DND-41 (cell line): ENCODE measurements at places on chromosomes 2 and 18.
A peak's percentile ranks its signal among the peaks of the same experiment; 100 is the strongest.

- no peaks in the 10 kb centered on the region for H3K36me3 ChIP-seq
- no peak for DNase-seq
- H3K27me3 ChIP-seq = no peaks in the 10 kb centered on the region
- no peak overlapping the region for H3K4me3 ChIP-seq
- peaks cover 74% of the 10 kb centered on the region for H3K4me1 ChIP-seq
- H3K27ac ChIP-seq = peak overlapping the region; percentile 95
Observed at GRCh38 chr2:68913359-68913758, 39.3 kb downstream of the GKN2 start.

DNA sequence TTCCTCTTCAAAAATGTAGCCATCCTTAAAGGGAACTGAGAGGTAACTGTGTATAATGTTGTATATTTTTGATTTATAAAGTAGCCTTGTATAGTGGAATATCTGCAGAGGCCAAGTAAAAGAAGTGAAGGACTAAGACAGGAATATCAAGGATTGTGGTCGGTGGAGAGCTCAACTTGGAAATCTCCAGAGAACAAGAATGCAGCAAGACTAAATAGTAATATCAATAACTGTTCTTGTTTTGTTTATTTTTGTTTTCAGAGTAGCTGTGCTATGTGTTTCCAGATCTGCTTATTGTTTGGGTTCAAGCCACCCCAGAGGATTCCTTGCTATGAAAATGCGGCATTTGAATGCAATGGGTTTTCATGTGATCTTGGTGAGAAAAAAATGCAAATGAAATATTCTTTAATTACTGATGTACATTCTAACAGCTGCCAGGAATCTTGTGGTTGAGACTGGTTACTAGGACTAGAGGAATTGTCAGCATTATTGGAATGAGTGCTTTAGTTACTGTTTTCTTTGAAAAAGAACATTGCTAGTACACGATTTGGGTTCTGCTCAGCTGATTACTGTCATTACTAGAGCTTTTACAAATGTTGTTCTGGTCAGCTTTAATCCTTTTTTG, 25.0 kb downstream of the FASTKD2 start:
- no peak for DNase-seq
- no peak overlapping the region for H3K4me3 ChIP-seq
- no peak overlapping the region for H3K27ac ChIP-seq
- H3K27me3 ChIP-seq = no peaks in the 10 kb centered on the region
- H3K4me1 ChIP-seq = no peaks in the 10 kb centered on the region

- no peaks in the 10 kb centered on the region for H3K27me3 ChIP-seq
- no peaks in the 10 kb centered on the region for H3K36me3 ChIP-seq
- no peak overlapping the region for H3K27ac ChIP-seq
Observed at GRCh38 chr2:209499069-209499468, 75.2 kb downstream of the MAP2 start.

DNA sequence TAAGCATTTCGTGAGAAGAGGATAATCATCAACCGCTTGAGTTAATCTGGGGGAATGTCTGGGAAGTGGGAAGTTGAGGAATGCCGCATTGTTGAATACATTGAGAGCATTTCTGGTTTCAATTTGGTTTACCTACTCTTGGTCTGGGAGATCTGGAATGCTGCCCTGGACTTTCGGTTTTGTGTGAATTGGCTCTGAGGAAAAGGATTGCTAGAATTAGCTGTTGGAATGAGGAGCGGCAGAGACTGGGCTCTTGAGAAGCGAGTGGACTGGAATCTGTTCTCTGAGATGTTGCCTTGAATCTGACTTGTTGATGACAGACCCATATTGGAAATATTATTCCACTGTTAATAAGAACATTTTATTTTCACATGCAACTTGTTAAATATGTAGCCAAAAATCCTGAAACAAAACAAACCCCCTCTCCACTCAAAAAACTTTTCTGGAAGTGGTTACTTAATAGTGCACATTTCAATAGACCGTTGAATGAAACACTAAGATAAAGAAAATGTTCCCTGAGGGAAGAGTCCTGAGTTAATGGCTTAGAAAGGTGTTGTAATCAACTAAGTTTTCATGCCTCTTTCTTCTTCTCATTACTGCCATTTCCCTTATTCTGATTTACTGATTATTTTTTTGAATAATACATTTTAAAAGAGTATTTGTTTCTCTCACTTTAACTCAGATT, 50.8 kb downstream of the PTPRM start:
- no peak overlapping the region for H3K4me3 ChIP-seq
- H3K36me3 ChIP-seq = no peaks in the 10 kb centered on the region
- H3K4me1 ChIP-seq = no peaks in the 10 kb centered on the region
- DNase-seq = no peak
- no peak overlapping the region for H3K27ac ChIP-seq

DNA sequence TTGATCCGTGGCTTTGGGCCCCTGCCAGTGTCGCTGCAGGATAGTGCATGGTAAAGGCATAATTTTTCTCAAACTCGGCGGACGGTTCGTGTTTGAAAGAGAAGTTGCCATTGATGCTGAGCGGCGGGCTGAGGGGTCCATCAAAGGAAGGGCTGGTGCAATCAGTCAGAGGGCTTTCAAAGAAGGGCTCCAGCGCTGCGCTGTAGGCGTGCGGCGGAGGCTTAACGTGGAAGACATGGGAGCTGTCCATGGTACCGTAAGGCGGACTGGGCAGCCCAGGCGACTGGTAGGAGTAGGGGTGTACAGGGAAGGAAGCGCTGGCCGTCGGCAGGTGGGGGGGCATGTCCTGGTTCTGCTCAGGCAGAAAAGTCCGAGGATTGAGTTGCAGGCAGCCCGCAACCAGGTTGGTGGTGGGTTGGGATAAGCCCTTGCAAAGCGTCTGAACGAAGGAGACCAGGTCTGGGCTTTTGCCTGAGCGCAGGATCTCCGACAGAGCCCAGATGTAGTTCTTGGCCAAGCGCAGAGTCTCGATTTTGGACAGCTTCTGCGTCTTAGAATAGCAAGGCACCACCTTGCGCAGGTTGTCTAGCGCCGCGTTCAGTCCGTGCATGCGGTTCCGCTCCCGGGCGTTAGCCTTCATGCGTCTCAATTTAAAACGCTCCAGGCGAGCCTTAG, 2.3 kb downstream of the NEUROD1 start:
- DNase-seq = peak; percentile 48
- no peak overlapping the region for H3K27ac ChIP-seq
- no peak overlapping the region for H3K4me3 ChIP-seq
- H3K36me3 ChIP-seq = no peaks in the 10 kb centered on the region

DNA sequence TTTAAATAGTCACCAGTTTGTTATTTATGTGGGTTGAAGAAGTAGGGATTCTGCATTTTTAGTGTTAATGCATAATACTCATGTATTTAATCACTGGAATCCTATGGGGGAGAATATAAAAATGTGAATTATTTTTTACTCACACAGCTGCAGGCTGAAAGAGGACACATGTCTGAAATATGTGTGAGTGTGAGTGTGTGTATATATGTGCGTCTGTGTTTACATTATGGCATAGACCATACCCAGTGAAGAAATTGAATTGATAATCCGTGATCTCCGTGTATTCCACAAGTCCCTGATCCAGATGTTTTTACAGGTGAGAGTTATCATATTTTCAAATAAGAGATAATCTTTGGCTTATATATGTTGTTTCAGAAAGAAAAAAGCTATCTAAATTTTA, 225.3 kb downstream of the ICOS start:
- H3K36me3 ChIP-seq = no peaks in the 10 kb centered on the region
- H3K27ac ChIP-seq = no peak overlapping the region
- no peaks in the 10 kb centered on the region for H3K4me1 ChIP-seq
- DNase-seq = no peak
- H3K27me3 ChIP-seq = peaks cover 4% of the 10 kb centered on the region
- H3K4me3 ChIP-seq = no peak overlapping the region

GRCh38 chr2:30756051-30756719, 51.1 kb downstream of the CAPN13 start:
- DNase-seq = no peak
- H3K4me3 ChIP-seq = no peak overlapping the region
- peaks cover 8% of the 10 kb centered on the region for H3K27me3 ChIP-seq
- no peaks in the 10 kb centered on the region for H3K36me3 ChIP-seq
- no peak overlapping the region for H3K27ac ChIP-seq

- no peak for DNase-seq
- H3K36me3 ChIP-seq = peaks cover 46% of the 10 kb centered on the region
- H3K4me3 ChIP-seq = no peak overlapping the region
- H3K4me1 ChIP-seq = peaks cover 14% of the 10 kb centered on the region
- H3K27ac ChIP-seq = no peak overlapping the region
Observed at GRCh38 chr2:130349174-130349573, 6.5 kb downstream of the IMP4 start.

GRCh38 chr18:75926811-75927210, 499.3 kb upstream of the SMIM21 start:
- no peaks in the 10 kb centered on the region for H3K27me3 ChIP-seq
- no peak for DNase-seq
- H3K4me3 ChIP-seq = no peak overlapping the region
- no peaks in the 10 kb centered on the region for H3K4me1 ChIP-seq
- H3K27ac ChIP-seq = no peak overlapping the region
- no peaks in the 10 kb centered on the region for H3K36me3 ChIP-seq

DNA sequence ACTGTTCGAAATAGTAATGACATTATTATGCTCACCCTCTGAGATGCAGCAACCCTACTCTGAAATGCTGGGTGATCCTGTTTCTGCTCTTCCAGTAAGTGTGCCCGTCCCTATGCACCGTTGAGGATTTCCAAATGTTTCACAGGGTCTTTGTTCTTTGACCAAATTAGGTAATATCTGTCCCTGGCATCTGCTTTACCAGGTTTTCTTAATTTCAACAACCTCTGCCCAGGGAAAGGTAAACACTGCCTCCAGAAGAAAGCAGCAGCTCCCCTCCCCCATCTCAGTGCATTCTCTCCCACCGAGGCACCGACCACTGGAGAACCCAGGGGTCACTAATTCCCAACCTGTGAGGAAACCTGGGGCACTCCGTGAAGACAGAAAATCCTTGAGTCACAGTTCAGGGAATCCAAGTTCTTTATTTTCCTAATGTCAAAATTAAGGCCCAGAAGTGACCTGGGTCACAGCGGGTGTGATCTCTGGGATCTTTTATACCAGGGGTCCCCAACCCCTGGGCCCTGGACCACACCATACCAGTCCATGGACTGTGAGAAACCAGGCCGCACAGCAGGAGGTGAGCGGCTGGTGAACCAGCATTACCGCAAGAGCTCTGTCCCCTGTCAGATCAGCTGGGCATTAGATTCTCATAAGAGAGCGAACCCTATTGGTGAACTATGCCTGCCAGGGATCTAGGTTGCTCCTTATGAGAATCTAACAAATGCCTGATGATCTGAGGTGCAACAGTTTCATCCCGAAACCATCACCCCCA, 1.2 kb upstream of the GRB14 start:
- no peaks in the 10 kb centered on the region for H3K4me1 ChIP-seq
- no peaks in the 10 kb centered on the region for H3K36me3 ChIP-seq
- no peak overlapping the region for H3K27ac ChIP-seq
- no peaks in the 10 kb centered on the region for H3K27me3 ChIP-seq
- no peak overlapping the region for H3K4me3 ChIP-seq

GRCh38 chr2:98946855-98947254, 10.8 kb upstream of the CRACDL start:
- no peak overlapping the region for H3K27ac ChIP-seq
- no peak overlapping the region for H3K4me3 ChIP-seq
- no peaks in the 10 kb centered on the region for H3K4me1 ChIP-seq
- no peak for DNase-seq

DNA sequence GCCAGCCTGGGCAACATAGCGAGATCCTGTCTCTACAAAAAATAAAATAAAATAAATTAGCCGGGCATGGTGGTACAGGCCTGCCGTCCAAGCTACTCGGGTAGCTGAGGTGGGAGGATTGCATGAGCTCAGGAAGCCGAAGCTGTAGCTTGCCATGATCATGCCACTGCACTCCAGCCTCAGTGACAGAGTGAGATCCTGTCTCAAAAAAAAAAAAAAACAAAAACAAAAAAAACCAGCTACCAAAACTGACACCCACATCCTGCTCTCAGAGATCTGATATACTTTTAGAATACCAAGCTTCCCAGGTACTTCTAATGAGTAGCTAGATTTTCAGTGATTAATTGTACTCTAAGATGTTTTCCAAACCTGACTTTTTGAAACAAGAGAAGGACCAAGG, 74.0 kb downstream of the TTC27 start:
- peak; percentile 30 for DNase-seq
- H3K4me1 ChIP-seq = peaks cover 18% of the 10 kb centered on the region
- H3K27ac ChIP-seq = peak overlapping the region; percentile 64
- no peak overlapping the region for H3K4me3 ChIP-seq

GRCh38 chr2:204638471-204639194, 93.4 kb downstream of the PARD3B start:
- no peak for DNase-seq
- H3K27ac ChIP-seq = no peak overlapping the region
- no peaks in the 10 kb centered on the region for H3K4me1 ChIP-seq
- H3K4me3 ChIP-seq = no peak overlapping the region

DNA sequence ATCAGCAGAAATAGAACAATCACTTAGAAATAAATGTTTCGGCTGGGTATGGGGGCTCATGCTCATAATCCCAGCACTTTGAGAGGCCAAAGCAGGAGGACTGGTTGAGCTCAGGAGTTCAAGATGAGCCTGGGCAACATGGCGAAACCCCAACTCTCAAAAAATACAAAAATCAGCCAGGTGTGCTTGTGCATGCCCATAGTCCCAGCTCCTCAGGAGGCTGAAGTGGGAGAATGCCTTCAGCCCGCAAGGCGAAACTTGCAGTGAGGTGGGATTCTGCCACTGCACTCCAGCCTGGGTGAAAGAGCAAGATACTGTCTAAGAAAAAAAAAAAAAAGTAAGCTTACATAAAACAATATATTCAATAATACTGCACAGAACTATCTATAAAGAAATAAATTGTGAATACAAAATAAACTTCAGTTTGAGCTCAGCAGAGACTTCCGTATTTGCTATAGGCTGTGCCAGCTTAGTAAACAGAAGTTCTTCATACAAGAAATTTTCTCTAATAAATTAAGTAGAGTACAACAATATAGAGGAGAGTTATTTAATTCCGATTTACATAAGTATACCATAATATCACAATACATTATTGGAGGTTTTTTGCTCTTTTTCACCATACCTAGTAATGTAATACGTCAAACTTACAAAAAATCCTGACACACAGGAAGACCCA, 43.6 kb downstream of the SRBD1 start:
- peaks cover 55% of the 10 kb centered on the region for H3K4me1 ChIP-seq
- peak overlapping the region; percentile 96 for H3K27ac ChIP-seq
- peak overlapping the region; percentile 43; the same call in 1 of the 2 replicates for H3K4me3 ChIP-seq
- H3K27me3 ChIP-seq = no peaks in the 10 kb centered on the region

DNA sequence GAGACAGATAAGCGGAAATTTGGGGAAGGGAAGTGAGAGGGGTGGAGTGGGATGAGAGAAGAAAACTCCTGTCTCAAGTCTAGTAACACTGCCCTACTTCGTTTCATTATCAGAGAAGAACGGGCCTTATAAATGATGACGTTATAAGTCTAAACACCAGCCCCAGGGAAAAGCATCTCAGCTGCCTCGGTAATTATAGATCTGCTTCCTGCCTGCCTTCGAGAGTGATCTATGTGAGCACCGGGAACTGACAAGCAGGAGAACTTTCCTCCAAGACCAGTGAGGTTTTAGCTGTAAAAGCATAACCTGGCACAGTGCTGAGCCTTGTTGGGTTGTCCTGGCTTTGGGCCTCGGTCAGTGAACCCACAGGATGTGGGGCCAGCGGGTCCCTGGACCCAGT, 227.9 kb upstream of the SIX2 start:
- H3K4me1 ChIP-seq = peaks cover 26% of the 10 kb centered on the region
- peak overlapping the region; percentile 85 for H3K27ac ChIP-seq
- no peak overlapping the region for H3K4me3 ChIP-seq
